ENCODE measurements at places on chromosomes 5 and 9.

DNA sequence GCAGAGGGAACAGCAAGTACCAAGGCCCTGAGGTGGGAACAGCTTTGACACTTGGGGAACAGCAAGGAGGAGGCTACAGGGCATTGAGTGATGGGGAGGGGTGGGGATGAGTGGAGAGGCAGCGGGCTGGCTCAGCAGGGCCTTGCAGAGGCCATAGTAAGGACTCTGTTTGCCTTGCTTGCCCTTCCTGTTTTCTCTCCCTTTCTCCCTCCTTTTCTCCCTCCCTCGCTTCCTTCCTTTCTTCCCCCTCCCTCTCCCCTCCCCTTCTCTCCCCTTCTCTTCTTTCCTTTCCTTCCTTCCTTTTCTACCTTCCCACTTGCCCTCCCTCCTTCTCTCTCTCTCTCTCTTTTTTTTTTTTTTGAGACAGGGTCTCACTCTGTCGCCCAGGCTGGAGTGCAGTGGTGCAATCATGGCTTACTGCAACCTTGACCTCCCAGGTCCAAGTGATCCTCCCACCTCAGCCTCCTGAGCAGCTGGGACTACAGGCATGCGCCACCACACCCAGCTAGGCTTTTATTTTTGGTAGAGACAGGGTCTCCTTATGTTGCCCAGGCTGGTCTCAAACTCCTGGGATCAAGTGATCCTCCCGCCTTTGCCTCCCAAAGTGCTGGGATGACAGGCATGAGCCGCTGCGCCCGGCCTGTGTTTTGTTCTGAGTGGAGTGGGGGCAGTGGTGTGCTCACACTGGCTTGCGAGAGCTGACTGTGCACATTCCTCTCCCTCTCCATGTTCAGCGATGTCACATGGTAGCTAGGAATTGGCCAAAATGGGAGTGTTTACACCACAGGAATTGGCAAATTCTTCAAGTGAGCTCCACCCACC lies 17.1 kb downstream of the IER5L start:
- no peak for DNase-seq

- DNase-seq = no peak
These were observed 4.4 kb upstream of the QSOX2 start for GRCh38 chr9:136249877-136250559.

DNA sequence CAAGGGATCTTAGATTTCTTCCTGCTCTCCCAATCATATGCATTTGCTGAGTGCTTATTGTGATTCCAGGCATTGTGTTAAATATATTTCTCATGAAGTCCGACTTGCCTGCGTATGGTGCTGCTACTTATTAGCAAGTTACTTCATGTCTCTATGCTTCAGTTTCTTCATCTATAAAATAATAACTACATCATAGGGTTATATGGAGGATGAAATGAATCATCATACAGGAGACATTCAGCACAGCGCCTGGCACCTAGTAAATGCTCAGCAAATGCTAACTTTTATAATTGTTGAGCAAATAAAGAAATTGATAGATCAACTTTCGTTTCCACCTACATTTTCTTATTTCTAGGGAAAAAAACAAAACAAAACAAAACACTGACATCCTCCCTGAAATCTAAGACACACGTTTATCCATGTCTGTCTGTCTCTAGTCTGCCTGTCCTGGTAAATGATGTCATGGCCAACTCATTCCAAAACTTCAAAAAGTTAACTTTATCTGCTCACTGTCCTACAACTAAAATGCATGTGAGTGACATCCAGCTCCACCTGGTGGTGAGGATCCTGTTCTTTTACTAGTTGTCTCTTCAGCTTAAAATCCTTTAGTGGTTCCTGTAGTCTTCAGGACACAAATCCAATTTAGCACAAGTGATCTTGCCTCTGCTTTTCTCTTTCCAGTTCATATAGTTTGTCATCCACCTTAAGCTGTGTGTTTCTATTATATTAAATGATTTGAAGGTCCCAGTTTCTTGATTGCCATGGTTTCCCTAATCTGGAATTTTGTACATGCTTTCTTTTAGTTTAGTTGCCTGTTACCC lies 27.7 kb downstream of the PPP3R2 start:
- DNase-seq = no peak

GRCh38 chr5:8590959-8591358 lies 722.0 kb downstream of the MTRR start:
- no peak for DNase-seq

GRCh38 chr5:98816582-98817222 lies 43.2 kb downstream of the RGMB start:
- no peak for DNase-seq

DNA sequence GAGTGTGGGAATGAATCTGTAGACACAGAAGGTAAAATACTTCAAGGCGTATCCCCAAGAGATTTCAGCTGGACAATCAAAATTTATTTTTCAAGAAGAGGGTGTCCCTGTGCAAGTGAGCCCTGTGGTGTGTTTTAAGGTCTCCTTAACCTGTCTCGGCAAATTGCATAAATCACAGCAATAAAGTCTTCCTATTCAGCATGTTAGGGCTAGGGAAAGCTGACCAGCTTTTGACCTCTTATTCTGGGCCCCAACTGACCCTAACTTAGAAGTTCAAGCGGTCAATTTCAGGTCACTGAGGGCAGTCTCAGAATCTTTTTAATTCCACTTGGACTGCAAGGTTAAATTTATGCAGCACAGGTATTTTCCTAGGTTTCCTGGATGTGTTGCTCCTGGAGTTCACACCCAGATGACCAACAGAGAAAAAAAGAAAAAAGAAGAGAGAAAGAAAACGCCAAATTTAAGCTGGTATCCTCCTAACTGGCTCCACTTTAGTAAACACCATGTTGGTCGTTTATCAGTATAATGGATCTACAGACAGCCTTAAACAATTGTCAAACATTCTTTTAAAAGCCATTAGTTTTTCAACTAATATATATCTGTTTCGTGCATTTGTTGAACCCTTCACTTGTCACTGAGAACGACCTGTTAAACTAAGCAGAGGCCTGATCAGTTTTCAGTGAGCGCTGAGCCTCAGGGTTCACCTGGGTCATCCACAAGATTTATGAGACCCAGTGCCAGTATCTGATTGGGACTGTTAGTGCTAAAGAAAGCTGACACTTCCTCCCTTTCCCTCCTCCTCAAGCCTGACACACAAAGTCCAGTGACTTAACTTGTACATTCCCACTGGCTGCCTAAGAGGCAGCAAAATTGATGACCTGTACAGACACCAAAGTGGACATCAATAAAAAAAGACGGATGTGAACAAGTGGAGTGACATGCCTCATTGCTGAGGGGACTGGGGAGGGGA lies 546.1 kb downstream of the NR2F1-AS1 start:
- no peak for DNase-seq

DNA sequence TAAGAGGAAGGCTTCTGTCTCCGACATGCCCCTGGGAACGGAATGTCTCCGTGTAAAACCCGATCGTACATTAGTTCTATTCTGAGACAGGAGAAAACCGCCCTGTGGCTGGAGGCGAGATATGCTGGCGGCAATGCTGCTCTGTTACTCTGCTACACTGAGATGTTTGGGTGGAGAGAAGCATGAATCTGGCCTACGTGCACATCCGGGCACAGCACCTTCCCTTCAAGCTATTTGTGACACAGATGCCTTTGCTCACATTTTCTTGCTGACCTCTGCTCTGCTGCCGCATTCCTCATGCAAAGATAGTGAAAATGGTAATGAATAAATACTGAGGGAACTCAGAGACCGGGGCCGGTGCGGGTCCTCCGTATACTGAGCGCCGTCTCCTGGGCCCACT lies 2.2 kb upstream of the DPP7 start:
- DNase-seq = no peak

DNA sequence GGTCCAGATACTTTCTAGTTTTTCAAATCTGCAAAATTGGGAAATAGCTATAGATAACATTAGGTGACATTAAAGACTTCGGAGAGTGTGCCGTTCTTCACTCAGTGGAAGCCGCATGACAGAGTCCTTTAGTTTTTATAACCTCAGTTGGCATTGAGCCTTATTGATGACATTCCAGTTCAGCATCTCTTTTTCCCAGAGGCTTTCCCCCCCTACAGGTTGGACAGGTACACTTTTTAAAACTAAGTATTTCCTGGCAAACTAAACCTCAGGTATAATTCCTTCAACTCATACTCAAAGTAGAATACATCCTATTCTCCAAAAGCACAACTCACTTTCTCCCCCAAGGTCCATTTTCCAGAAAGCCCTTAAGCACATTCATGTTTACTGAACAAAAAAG lies 58.7 kb downstream of the SLC46A2 start:
- no peak for DNase-seq

GRCh38 chr5:73115399-73116051 lies 4.8 kb upstream of the TMEM171 start:
- DNase-seq = peak; percentile 76

Measured in AG09319 (cell line).